CMK (cell line): ENCODE measurements at places on chromosomes 11 and 22.

DNA sequence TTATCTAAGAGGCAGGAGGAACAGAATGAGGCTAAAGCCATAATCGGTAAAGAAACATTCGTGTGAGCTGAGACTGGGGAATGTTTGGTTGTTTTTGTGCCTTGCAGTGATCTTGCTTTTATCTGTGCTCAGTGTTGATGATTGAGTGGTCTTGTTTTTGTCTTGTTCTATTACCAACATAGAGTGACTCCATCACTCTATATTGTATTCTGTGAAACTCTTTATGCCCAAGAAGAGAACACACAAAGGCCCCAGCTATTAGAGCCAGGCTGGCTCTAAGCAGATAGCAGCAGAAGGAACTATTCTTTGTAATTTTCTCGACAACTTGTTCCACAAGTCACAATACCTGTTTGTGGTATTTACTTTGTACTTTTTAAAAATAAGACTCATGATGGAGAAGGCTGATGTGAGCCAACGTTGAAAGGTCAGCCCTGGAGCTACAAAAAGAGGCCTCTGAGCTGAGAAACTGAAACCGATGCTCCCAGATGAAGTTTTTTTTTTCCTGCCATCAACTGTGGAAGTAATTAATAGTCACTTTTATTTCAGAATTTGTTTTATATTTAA is 68.4 kb downstream of the LARGE1 start:
- no peak for DNase-seq

GRCh38 chr11:75429902-75430713 is 2.9 kb downstream of the KLHL35 start:
- DNase-seq, result peak; percentile 83

- no peak for DNase-seq
These were observed 105.2 kb downstream of the MAML2 start for GRCh38 chr11:96237766-96238266.

DNA sequence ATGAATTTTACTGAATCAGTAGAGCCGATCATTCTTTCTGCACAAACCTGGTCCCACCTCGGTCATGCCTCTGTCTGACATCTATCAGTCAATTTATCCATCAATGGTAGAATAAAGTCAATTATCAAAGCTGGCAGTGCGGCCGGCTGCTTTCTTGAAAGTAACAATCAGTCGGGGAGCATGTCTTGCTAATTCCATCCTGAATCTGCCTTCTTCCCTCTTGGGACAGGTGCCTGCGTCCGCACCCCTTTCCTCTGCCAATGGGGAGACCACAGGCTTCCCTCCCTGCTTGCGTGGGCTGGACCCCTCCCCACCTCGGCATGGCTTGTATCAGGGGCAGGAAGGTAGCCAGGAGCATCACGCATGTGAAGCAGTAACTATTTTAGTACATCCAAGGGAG is 962.9 kb downstream of the BRD1 start:
- no peak for DNase-seq

DNA sequence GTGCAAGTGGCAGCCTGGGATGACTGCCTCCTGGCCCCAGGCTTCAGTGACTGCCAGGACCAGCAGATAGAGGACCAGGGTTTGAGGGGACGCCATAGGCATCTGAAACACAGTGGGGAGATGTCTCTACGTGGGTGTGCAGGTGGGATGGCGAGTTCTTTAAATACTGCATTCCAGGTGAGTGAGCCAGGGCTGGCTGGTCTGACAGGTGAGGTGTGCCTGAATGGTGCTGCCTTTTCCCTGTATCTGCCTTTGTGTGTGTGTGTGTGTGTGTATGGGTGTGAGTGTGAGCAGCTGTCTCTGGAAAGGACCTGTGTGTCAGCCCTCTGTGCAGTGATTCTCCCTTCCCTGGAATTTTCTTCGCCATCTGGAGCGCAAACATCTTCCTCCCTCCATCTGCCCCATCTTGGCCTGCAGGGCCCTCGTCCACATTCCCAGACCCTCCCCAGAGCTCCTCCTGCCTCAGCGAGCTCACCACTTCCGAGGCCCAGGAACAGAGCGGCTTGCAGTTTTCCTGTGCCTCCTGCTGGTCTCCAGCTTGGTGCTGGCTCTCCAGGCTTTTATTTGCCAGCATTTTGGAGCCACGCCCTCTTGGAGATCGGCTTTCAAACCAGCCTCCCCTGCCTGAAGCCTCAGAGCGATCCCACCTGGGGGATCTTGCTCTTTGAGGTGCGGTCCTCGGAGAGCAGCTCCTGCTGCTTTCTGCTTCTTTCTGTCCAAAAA is at the start of gene GPHA2:
GPHA2 (minus strand) TSS at position 535 of the 723 bp plus-strand sequence; CDS start at position 102, 433 bp downstream.
- DNase-seq, result no peak

DNA sequence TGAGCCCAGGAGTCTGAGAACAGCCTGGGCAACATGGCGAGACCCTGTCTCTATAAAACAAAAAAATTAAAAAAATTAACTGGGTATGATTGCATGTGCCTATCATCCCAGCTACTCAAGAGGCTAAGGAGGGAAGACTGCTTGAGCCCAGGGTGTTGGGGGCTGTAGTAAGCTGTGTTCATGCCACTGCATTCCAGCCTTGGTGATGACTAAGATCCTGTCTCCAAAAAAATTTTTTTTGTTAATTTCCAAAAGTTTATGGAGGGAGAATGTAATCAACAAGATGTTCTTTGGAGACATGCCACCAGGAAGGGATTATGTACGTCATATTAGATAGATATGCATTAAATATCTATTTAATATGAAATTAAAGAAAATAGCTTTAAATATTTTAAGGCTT is 267.5 kb downstream of the SBF2 start:
- no peak for DNase-seq

- DNase-seq, result no peak
These were observed 272.8 kb downstream of the CTTN start for GRCh38 chr11:70671083-70671482.

DNA sequence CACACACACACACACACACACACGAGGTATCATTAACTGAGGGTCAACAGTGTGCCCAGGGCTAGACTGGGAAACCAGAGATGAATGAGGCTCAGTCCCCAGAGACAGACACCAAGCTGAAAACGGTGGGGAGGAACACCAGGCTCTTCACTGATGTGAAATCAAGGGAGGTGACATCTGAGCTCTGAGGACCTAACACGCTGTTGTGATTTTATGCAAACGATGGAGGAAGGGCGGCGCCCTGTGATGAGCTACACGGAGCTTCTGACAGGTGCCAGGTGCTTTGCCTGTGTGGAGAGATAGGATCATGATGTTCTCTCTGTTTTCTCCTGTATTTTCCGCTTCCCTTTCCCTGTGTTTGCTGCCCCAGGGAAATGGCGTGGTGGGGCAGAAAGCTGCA is 6.5 kb upstream of the CYB5R3 start:
- DNase-seq, result no peak

DNA sequence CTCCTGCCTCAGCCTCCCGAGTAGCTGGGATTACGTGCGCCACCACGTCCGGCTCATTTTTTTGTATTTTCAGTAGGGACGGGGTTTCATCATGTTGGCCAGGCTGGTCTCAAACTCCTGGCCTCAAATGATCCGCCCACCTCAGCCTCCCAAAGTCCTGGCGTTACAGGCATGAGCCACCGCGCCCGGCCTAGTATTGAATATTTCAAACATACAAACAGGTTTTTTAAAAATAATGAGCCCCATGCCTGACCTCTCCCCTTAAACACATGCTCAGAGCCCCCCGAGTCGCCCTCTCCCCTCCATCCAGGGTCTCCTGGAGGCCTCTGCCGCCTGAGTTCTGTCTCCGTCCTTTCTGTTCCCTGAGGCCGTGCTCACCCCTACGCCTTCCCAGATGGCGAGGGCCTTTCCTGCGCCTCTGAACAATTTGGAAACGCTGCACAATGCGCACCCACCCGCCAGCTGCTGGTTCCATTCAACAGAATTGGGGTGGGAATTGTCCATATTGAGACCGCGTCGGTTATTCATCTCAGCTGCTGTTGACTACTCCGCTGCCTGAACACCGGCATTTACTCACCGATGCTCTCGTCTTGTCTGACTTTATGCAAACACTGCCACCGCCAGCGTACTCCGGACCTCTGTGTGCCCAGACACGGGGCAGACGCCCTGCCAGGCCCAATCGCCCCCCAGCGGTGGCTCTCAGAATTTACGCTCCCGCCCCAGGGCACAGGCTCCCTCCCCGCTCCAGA is 13.6 kb upstream of the RNH1 start:
- DNase-seq, result no peak
